ENCODE measurements at places on chromosomes 5 and 9.

DNA sequence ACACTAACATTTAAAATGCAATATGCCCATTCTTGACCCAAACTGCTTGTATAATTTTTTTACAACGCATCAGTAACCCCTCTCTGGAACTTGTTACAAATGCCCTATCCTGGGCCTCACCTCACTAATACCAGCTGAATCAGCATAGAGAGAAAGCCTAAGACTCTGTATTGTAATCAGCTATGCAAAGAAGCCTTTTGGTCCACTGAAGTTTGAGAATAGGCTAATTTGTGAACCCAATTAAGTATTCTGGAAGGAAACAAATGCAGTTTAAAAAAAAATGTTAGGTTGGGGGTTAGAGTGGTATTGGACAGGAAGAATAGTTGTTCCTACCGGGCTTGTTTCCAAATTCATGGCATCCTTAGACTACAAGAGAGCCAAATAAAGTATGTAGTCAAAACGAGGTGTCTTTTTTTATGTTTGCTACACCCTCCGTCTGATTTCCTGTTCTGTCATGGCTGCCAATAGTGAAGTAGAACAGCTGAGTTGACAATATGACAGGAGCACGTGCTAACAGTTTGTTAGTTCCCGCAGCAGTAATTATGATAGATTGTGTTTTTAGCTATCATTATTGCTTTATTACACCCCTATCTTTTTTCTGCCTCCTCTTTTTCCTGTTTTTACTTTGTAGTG, 1048.7 kb upstream of the NUDT12 start:
- DNase-seq, result no peak

GRCh38 chr5:37893434-37894134, 53.7 kb upstream of the GDNF start:
- DNase-seq, result no peak

GRCh38 chr5:77642738-77643653, 4.5 kb upstream of the OTP start:
- DNase-seq, result no peak

DNA sequence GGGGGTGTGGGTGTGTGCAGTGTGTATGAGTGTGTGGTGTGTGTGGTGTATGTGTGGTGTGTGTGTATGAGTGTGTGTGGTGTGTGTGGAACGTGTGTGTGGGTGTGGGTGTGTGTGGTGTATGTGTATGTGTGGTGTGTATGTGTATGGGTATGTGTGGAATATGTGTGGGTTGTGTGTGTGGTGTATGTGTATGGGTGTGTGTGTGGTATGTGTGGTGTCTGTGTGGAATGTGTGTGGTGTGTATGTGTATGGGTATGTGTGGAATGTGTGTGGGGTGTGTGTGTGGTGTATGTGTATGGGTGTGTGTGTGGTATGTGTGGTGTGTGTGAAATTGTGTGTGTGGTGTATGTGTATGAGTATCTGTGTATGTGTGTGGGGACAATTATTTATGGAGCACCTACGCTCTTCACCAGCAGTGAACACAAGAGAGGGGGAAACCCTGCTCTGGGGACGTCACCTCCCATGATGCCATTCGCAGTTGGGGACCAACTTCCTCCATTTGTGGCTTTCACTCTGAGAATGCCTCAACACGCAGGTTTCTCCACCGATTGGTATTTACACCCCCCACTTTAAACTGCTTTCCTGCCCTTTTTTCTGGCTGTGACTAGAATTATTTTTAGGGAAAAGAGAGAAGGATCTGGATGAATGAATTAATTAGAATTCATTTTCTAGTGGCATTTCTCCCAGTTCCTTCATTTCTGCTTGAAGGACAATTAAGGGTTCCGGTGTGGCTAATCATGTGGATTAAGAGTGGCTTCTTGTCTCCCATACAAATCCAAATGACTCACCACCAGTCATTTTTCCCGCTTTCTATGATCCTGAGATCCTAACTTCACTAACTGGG, 238.1 kb downstream of the ROR2 start:
- peak; percentile 59 for DNase-seq

GRCh38 chr5:110112348-110112747, 422.6 kb downstream of the MAN2A1 start:
- no peak for DNase-seq

GRCh38 chr9:92986176-92987119, 39.1 kb downstream of the FGD3 start:
- DNase-seq, result no peak

- no peak for DNase-seq
Observed at GRCh38 chr5:57658018-57658417, 175.4 kb upstream of the ACTBL2 start.

- no peak for DNase-seq
Observed at GRCh38 chr5:158060212-158060611, 201.3 kb upstream of the CLINT1 start.

GRCh38 chr9:72905514-72906480, 47.1 kb downstream of the ALDH1A1 start:
- no peak for DNase-seq

- DNase-seq, result no peak
Observed at GRCh38 chr5:171858303-171858702, 72.7 kb downstream of the SMIM23 start.

GRCh38 chr5:142568283-142568995, 117.5 kb downstream of the FGF1 start:
- no peak for DNase-seq

- no peak for DNase-seq
Observed at GRCh38 chr5:8993031-8993430, 552.8 kb downstream of the SEMA5A start.

DNA sequence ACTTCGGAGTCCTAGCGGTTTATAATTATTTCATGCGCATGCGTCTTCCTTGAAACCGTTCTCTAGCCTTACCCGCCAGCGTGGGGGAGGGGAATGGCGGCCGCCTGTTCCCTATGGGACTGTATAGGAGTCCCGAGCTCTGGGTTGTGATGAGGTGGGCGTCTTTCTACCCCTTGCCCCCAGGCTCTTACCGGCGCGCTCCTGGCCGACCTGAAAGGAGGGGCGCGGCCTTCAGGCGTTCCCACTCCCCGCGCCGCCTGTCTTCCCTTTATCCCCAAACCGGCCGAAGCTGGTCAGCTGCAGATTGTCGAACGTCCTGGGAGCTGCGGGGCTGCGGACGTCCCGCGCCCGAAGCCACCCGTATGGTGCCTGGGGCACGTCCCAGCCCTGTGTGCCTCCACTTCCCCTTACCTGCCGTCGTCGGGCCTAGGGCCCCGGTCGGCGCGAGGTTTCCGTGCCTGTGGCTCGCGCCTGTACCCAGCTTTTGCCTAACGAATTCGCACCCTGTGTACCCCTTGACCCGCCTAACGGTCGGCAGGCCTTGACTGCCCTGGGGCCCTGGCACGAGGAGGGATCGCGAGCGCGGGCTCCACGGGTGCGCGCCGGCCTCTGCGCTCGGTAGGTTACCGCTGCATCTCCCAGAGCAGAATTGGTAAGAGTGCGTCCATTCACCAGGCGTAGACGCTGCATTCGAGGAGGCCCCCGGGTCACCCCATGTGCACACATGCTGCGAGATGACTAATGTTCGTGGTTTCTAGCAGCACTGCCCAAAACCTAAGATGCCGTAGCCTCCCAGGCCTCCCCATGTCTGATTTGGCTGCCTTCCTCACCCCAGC, 653 bp upstream of the HNRNPH1 start:
- DNase-seq, result peak; percentile 83

DNA sequence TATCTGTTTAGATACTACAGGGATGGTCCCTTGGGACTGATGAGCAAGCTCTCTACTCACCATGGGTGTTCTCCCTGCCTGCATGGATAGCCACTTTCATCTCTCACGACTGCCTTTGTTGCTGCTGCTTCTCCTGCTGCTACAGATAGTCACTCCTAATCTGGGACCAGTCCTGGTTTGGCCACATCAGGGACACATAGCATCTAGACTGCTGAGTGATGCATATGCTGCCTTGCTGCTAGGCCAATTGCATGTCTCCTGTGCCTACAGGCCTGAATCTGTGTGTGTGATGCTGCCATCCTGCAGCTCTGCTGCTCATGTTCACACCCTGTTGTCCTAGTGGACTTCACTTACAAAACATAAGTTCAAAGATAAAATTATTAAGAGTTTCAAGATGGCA, 297.1 kb downstream of the HCN1 start:
- no peak for DNase-seq

DNA sequence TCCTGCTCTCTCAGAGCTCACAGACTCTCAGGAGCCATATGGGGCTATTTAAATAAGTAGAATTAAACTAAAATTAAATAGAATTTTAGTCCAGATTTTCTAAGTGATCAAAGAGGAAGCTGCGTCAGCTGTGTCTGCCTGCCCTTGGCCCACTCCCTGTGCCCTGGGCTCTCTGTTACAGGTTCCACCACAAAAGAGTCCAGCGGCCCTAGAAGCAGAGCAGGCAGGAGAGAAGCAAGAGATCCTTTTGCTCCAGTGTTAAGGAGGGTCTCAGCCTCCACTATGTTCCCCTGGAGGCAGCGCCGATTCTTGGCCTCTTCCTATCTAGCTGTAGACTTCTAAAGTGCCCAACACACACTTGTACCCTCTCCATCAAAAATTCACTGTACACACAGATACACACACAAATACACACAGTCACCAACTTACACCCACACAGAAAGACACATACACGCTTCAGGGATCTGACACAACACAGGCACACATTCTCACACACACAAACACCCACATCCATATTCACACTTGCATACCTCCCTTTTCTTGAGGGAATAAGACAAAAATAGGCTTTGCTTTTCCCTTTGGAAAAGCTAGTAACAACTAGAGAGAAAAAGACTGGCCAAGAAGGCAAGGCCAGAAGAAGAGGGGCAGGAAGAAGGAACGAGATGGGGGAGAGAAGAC, 5.5 kb upstream of the TNIP1 start:
- DNase-seq, result no peak

GRCh38 chr5:61182449-61182848, 20.2 kb upstream of the SMIM15 start:
- DNase-seq, result no peak

DNA sequence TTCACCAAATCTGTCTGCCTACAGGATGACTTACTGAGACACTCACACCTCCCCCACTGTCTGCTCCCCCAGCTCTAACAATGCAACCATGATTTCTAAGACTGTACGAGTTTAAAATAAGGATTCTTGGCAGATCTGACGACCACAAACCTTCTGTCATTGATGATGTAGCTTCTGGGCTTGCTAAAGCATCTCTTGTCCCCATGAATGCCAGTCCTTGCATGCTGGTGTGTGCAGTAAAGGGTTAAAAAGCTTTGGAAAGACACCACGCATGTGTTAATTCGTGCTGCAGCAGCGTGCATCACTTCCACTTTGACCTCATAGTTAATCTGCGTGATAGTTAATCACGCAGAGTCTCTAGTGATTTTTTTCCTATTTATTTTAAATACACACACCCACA, 411 bp upstream of the GABRG2 start:
- no peak for DNase-seq

GRCh38 chr9:135068776-135069415, 18.6 kb upstream of the OLFM1 start:
- DNase-seq, result no peak

GRCh38 chr5:40775846-40776657, 20.3 kb upstream of the TTC33 start:
- no peak for DNase-seq

DNA sequence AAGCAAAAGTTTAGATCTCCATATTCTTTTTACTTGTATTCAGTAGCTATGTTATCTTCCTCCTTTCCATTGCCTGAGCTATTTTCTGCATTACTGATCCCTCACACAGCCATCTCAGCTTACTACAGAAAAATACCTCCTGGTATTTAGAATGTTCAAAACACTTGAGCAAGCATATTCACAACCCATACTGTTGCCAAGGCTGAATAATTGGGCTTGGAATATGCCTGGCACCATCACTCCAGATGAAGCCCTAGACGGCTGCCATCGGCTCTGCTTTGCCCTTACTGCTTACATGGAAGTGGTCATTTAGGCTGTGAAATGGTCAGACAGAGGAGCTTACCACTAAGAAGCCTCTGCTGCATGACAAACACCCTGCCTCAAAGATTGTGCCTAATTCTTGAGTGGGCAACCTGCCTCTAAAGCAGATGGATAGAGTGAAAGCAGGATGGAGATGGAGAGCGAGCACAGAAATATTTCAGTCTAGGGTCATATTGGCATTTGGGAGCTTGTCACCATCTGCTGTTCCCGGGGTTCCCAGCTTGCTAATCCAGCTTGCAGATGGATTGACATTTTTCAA, 92.5 kb upstream of the TAS2R1 start:
- no peak for DNase-seq

- peak; percentile 96 for DNase-seq
Observed at GRCh38 chr9:75148561-75148960, 60.2 kb downstream of the OSTF1 start.

DNA sequence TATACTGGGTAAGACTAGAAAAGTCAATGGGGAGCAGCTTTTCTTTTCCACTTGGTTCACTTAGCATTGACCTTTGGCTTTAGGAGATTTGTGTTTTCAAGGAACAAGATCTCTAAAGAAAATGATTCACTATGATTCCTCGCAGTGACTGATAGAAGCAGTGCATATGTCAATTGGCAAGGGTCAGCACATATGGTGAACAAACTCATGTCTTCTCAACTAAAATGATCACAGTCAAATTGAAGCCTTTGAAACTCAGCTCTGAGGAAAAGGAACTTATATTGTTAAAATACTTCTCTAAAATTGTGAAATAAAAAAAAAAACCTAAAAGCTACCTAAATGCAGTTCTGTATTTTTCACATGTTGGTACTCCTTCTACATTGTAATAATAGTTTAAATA, 43.2 kb upstream of the IL7R start:
- DNase-seq, result no peak

DNA sequence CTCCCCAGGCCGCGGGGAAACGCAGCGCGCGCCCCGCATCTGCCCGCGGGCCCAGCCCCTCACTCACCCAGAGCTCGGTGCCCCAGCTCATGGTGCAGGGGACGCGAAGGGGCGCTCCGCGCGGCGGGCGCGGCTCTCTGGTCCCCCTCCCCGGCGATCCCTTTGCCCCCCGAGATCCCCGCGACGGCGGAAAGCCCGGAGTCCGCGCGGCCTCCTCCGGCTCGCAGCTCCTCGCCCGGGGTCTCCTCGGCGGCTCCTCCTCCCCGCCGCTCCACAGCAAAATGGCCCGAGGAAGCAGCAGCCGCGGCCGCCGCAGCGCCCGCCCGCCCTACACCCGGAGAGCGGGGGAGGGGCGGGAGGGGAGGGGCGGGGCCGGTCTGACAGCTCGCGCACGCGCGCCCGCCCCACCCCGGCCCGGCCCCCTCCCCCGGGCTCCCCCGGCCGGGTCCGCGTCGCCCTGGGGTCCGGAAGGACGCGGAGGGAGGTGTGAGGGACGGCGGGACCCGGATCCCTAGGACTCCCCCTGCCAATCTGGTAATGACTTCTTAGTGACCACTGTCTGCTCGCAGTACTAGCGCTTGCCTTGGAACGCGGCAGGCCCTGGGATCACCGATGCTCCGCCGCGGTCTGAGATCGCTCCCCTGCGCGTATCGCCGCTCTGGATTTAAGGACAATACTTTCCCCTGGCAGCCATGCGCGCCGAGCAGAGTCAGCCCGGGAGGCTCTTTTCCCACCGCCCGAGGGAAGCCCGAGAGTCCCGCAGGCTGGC, at the start of gene FNBP1:
FNBP1 (minus strand) TSS at position 305 of the 769 bp plus-strand sequence; CDS start at position 91, 214 bp downstream.
- DNase-seq, result peak; percentile 78

DNA sequence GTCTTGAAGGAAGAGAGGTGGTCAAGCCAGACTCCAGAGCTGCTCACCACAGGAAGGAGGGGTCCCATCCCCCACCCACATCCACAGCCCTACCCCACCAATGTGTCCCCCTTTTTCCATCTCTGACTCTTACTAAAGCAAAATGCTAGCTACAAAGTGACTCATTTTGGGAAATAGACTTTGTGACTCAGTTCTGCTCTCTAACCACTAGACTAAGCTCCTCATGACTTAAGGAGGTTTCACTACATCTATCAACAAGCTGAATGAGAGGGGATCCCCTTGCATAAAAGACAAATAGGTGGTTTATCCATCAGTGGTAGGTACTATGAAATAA, 35.1 kb upstream of the ADRB2 start:
- peak; percentile 61 for DNase-seq

Measured in fibroblast of skin of back (primary cell).